ENCODE measurements at places on chromosomes 7 and 10. TPM values are rescaled to one million over a fixed set of nuclear protein-coding genes. Genes with fewer than 3 reads are reported as not detected.

Gene PAX4
- not detected for total RNA-seq

Gene CTAGE4
- total RNA-seq, result 0.26 TPM

Gene PDZD7
- total RNA-seq, result 0.61 TPM

Gene OR9A2
- not detected for total RNA-seq

Gene EPO
- total RNA-seq, result not detected

Gene HTR7
- 1.0 TPM for total RNA-seq

Gene ATOH7
- not detected for total RNA-seq

Gene TMEM236
- total RNA-seq, result not detected

Gene KCTD7
- 8.7 TPM for total RNA-seq

Gene GAD2
- not detected for total RNA-seq

Gene VIPR2
- 3.4 TPM for total RNA-seq

Gene CDNF
- 9.1 TPM for total RNA-seq

Gene FAM25G
- not detected for total RNA-seq

Gene GNG11
- 75.9 TPM for total RNA-seq

Gene SPDYE5
- not detected for total RNA-seq

Gene HECW1
- total RNA-seq, result not detected

Gene SNCG
- 68.6 TPM for total RNA-seq

Gene RAPGEF5
- total RNA-seq, result 44.7 TPM

Gene HABP2
- not detected for total RNA-seq

Gene SLC25A40
- total RNA-seq, result 17.7 TPM

Gene ASZ1
- not detected for total RNA-seq

Gene ANXA8L1
- 0.52 TPM for total RNA-seq

Gene OPN4
- not detected for total RNA-seq

Gene ARL4A
- 38.5 TPM for total RNA-seq

Gene UCMA
- total RNA-seq, result 0.69 TPM

Gene CACNB2
- 33.0 TPM for total RNA-seq

Gene A1CF
- under 0.01 TPM for total RNA-seq

Gene SAMD9L
- 30.0 TPM for total RNA-seq

Gene MUC3A
- total RNA-seq, result not detected

All from uterus (tissue), 4 donors.